Right lung (tissue), 10 donors: ENCODE measurements at places on chromosomes 1 and 21. TPM values are rescaled to one million over a fixed set of nuclear protein-coding genes. Genes with fewer than 3 reads are reported as not detected.
A peak's percentile ranks its signal among the peaks of the same experiment; 100 is the strongest.

GRCh38 chr21:33949516-33950430 is 34.2 kb upstream of the ATP5PO start:
- no peak for DNase-seq

DNA sequence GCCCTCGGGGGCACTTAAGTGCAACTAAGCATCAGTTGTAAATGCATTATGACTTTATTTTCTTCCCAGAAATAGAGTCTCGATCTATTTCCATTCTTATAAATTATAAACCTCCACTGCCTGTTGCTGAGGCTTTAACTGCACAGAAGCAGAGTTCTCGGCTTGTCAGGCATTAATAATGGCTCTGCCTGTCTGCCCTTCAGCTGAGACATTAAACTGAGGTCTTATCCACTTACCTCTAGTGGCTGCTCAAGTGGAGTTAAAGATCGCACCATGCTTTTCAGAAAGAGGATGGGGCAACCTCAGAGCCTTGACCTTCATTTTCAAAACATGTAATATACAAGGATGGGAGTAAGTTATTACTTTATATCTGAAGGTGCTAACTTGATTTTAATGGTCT is 597.6 kb upstream of the PRMT6 start:
- no peak for DNase-seq

DNA sequence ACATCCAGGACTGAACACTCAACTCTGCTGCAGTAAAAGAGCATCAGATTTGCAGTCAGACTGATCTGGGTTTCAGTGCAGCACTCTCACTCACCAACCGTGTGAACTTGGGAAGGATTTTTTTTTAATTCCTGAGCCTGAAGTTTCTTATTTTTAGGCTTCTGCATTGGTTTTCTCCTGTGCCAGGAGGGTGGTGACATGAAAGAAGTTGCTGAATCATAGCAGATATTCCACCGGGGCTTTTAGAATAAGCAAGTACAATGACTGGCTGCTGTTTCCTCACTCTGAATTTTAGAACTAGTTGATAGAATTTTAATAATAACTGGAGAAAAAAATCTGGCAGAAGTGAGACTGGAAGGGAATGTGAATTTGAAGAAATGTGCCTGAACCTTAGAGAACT is 11.6 kb downstream of the ADAM30 start:
- no peak for DNase-seq

- peak; percentile 82 for DNase-seq
Observed at GRCh38 chr1:219555806-219556205, 57.1 kb downstream of the ZC3H11B start.

DNA sequence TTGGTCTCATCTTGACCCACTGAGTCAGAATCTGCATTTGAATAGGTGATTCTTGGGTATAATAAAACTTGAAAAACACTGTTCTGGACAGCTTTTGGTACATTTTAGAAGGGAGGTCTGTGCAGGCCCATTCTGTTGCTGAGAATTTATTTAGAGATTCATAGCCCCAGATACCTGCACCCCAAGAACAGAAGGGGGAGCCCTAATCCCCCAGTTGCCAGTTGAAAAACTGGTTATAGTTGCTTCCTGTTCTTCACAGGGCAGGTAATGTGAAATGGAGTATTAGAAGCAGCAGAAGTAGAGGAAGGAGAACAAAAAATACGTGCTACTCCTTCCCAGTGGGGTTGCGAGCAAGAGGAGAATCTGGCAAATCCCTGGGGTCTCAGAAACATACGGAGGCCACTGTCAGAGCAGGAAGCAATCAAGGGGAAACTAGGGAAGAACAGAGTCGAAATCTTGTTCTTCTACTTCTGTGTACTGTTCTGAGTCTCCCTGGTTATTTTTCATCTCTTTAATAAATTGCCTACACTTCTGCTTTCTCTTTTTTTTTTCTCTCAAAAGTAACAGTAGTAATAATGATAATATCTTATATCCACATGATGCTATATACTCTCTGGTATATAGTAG is 4.6 kb upstream of the CLCA2 start:
- peak; percentile 44 for DNase-seq

DNA sequence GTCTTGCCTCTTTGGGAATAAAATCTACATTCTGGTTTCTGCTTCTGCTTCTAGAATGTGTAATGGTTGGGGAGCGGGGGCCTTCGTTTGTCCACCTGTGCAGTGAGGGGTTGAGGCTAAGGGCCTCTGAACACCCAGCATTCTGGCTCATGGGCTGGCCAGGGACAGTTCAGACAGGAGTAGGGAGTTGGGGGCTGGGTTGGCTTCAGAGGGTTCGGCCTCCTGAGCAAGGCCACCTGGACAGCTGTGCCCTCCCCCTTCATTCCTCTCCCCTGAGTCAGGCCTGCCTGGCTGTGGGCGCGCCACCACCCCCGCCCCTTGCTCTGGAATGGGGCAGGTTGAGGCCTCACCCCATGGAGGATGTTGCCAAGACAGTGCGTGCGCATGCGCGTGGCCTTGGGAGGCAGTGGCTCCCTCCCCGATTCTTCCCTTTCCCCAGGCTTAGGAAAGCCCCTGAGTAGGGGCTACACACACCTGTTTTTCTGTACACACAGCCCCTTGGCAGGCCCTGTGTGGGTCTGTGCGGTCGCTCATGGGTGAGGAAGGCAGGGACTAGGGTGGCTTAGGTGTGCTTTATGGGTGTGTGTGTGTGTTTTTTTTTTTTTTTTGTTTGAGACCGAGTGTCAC is 57.0 kb downstream of the YARS1 start:
- peak; percentile 74 for DNase-seq

- DNase-seq, result no peak
Observed at GRCh38 chr1:2255420-2256369, 27.6 kb downstream of the SKI start.

DNA sequence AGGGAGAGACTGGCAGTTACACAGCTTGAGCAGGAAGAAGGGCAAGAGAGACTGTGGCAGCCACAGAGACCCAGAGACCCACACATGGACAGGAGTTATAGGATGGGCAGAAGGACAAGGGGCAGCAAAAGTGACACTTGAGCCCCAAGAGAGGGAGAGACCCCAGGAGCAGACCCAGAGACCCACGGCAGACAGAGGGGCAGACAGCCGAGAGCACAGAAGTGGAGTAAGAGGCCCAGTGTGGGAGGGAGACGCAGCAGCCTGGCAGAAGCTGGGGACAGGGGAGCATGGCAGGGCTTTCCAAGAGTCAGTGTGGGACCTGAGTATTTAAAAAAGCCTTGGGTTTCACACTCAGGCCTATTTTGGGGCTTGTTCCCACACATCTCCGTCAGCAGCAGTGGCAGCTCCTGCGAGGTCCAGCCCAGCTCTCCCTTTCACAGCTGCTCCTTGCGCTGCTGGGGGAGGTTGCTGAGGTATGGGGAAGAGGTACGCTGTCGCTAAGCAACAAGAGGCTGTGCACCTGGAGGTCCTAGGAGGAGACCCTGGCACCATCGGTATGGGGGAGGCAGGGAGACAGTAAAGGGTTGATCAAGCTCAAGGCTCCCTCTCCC is 9.0 kb upstream of the MEF2D start:
- DNase-seq, result no peak

DNA sequence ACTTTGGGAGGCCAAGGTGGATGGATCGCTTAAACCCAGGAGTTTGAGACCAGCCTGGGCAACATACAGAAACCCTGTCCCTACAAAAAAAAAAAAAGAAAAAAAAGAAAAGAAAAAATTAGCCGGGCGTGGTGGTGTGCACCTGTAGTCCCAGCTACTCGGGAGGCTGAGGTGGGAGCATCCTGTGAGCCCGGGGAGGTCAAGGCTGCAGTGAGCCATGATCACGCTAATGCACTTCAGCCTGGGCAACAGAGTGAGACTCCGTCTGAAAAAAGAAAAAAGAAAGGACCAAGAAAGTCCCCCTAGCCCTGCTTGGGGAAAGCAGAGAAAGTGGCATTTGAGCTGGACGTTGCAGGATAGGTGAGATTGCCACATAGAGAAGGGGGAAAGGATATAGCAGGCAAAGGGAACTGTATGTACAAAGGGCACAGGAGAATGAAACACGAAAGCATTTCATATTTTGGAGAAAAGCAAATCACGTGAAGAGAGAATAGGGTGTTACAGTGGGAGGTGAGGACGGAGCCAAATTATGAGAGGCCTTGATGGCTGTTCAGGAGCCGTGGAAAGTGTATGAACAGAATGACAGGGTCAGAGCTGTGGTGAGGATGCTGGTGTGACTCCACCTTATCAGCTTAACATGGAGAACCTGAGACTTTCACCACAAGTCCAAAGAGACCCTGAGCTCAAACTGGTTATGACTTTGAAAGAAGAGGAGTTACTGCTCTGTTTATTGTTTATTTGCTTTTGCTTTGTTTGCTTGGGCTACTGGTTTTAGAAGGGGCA is 19.5 kb upstream of the LRIG2 start:
- no peak for DNase-seq

DNA sequence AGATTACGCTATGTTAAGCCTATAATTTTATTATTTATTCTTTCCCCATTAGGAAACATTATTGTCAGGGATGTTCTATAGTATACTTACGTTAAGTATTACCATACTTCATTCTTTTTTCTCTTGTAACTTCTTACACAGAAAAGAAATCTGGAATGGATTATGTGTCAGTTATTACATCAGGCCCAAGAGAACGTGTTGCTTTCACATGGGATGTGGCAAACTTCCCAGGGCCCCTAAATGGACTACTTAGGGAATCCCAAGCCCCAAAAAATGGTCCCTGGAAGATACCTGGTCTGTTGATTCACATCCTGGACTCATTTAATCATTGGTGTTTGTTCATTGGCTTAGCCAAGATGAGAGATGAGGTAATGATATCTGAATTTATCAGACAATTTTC is 249.8 kb downstream of the NRIP1 start:
- DNase-seq, result no peak

- no peak for DNase-seq
Observed at GRCh38 chr1:19130468-19130867, 79.6 kb downstream of the UBR4 start.

- DNase-seq, result no peak
Observed at GRCh38 chr1:201673915-201674314, 135.0 kb downstream of the NAV1 start.

DNA sequence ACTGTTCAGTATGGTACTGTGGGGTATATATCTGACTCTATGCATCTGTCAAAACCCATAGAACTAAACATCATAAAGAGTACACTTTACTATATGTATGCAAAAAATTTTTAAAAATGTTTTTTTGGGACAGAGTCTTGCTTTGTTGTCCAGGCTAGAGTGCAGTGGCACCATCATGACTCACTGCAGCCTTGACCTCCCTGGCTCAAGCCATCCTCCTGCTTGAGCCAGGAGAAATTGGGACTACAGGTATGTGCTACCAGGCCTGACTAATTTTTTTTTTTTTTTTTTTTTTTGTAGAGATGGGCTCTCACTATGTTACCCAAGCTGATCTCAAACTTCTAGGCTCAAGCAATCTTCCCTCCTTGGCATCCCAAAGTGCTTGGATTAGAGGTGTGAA is 11.5 kb downstream of the TRIT1 start:
- DNase-seq, result no peak

GRCh38 chr1:86416343-86416742 is 7.6 kb upstream of the CLCA2 start:
- no peak for DNase-seq

DNA sequence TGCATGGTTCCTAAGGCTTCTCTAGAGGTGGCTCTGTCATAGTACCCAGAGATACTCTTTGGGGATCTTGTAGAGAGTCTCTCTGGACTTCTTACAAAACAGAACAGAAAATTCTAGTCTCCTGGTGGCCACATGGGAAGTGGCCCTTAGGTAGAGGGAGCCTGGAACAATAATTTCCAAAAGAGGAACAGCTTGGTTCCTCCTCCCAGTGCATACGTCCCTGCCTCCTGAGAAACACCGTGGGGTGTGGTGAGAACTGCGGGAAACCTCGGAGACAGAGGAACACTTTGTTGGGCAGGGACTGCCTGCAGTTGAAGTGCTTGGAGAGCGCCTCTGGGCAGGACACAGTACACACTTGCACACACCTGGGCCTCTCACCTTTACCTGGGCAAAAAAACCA is 38.8 kb upstream of the EPHA8 start:
- DNase-seq, result no peak

GRCh38 chr1:200468264-200469001 is 58.6 kb upstream of the ZNF281 start:
- no peak for DNase-seq

DNA sequence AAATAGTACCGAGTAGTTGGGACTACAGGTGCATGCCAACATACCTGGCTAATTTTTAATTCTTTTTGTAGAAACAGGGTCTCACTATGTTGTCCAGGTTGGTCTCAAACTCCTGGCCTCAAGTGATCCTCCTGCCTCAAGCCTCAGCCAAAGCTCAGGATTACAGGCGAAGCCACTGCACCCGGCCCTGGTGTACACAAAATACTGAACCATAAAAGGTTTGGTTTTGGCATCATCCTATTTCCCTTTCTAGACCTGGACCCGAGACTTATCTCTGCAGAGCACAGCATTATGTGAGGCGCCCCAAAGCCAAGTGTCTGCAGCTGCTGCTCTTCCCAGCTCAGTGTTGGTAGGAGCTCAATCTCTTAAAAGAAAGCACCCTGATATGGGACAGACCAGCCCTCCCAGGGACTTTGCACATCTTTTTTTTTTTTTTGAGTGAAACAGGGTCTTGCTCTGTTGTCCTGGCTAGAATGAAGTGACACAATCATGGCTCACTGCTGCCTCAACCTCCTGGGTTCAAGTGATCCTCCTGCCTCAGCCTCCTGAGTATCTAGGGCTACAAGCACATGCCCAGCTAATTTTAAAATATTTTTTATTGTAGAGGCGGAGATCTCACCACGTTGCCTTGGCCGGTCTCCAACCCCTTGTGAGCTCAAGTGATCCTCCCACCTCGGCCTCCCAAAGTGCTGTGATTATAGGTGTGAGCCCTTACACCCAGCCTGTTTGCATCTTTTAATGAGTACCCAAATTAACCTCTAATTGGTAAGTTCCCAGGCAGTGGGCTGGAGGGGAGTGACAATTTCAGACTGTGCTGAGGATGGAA is 20.4 kb downstream of the TEX35 start:
- DNase-seq, result no peak

DNA sequence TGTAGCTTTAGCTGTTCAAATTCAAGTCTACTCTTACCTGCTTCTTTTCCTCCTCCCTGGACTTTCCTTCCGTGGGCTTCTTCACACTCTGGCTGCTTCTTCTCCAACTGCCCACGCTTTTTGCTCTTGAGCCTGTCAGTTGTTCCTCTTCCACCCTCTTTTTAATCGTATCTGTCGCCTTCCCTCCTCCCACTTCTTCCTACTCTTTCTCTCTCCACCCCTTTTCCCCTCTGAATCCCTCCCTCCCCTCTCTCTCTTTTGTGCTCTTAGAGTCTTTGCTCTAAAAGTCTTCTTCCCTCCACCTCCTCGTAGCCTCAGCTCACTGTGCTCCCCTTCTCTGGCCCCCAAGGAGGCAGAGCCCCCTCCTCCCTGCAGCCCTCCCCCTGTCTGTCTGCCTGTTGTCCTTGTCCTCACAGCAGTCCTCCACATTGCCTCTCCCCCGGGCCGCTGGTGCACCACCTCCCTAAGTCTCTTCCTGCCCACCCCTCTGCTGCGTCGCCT is 12.9 kb upstream of the GJA5 start:
- no peak for DNase-seq

GRCh38 chr1:43817304-43817939 is 110.1 kb downstream of the ST3GAL3 start:
- no peak for DNase-seq

KIF17 gene
- polyA plus RNA-seq, result 6.1 TPM

LENEP gene
- polyA plus RNA-seq, result 0.90 TPM

TMCO4 gene
- 21.1 TPM for polyA plus RNA-seq
